ENCODE measurements at places on chromosomes 1 and 21. TPM values are rescaled to one million over a fixed set of nuclear protein-coding genes. Genes with fewer than 3 reads are reported as not detected.
A peak's percentile ranks its signal among the peaks of the same experiment; 100 is the strongest.

POLR3C gene
- polyA plus RNA-seq: 40.6 TPM

COL8A2 gene
- 0.89 TPM for polyA plus RNA-seq

THEM5 gene
- polyA plus RNA-seq: 1.0 TPM

TDRD5 gene
- 0.53 TPM for polyA plus RNA-seq

KIF1B gene
- polyA plus RNA-seq: 40.8 TPM

PER3 gene
- polyA plus RNA-seq: 10.0 TPM

NTNG1 gene
- 26.7 TPM for polyA plus RNA-seq

FOXD3 gene
- not detected for polyA plus RNA-seq

SMIM11 gene
- 18.0 TPM for polyA plus RNA-seq

FCGR2B gene
- 0.43 TPM for polyA plus RNA-seq

RORC gene
- polyA plus RNA-seq: 10.4 TPM

HPDL gene
- 1.5 TPM for polyA plus RNA-seq

MANEAL gene
- polyA plus RNA-seq: 5.5 TPM

OR2AK2 gene
- not detected for polyA plus RNA-seq

DNA sequence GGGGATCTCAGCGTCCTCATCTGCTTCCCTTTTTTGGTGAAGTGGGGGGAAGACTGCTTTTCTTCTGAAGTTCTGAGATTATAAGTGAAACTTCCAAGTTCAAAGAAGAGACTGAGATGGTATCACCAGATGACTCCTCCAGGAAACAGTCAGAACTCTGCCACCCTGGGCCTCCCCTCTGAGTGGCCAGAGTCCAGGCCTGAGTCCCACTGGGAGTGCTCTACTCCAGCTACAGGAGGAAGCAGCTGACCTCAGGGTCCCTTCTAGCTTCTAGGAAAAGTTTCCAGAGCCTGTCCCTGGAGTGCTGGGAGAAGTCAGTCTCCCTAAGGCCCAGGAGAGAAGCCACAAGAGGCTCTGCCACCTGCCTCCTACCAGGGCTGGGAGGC, 104.7 kb downstream of the CASZ1 start:
- DNase-seq: no peak
- H3K36me3 ChIP-seq: no peaks in the 10 kb centered on the region
- peak overlapping the region; percentile 79 for H3K4me3 ChIP-seq

GRCh38 chr21:31479222-31479621, 135.2 kb upstream of the TIAM1 start:
- DNase-seq: no peak
- no peaks in the 10 kb centered on the region for H3K4me1 ChIP-seq
- no peaks in the 10 kb centered on the region for H3K36me3 ChIP-seq
- H3K27ac ChIP-seq: no peak overlapping the region
- H3K4me3 ChIP-seq: no peak overlapping the region
- H3K27me3 ChIP-seq: no peaks in the 10 kb centered on the region

GRCh38 chr1:30085811-30086770, 637.3 kb downstream of the MATN1 start:
- no peak overlapping the region for H3K4me3 ChIP-seq
- H3K27me3 ChIP-seq: peaks cover 28% of the 10 kb centered on the region
- no peaks in the 10 kb centered on the region for H3K36me3 ChIP-seq
- peaks cover 15% of the 10 kb centered on the region for H3K4me1 ChIP-seq
- H3K27ac ChIP-seq: no peak overlapping the region

- H3K36me3 ChIP-seq: no peaks in the 10 kb centered on the region
- H3K27ac ChIP-seq: no peak overlapping the region
- no peak for DNase-seq
- no peak overlapping the region for H3K4me3 ChIP-seq
Measured at GRCh38 chr1:29455781-29456180, 219.5 kb downstream of the PTPRU start.

DNA sequence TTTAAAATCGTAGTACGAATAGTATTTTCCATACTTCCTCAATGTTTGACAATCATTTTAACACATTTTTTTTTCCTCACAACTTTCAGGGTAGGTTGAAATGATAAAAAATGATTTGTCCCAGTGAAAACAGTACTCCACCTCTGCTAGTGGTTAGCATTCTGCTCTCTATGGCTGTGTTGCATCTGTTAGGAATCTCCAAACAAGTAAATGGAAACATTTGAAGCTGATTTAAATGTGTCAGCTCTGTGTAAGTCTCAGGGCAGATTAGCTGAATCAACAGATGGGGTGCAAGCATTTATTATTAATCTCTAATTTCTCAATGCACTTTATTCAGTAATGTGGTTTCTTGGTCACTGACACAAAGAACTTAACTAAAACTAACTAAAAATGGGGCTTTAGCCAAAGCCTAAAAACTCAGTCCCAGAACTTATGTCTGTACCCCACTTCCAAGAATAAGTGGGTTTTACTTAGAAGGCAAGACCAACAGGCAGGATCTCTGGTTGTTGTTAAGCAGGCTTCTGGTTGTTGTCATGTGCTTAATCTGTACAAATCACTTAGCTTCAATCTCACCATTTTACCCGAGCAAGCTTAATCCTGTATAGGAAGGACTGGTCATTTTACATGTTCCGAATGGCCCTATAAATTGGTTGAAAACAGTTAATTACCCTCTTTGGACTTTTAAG, 67.8 kb downstream of the PRRX1 start:
- no peak for DNase-seq
- H3K27ac ChIP-seq: no peak overlapping the region
- H3K4me3 ChIP-seq: no peak overlapping the region
- H3K4me1 ChIP-seq: no peaks in the 10 kb centered on the region
- H3K36me3 ChIP-seq: no peaks in the 10 kb centered on the region

- no peak overlapping the region for H3K27ac ChIP-seq
- no peaks in the 10 kb centered on the region for H3K27me3 ChIP-seq
- H3K36me3 ChIP-seq: no peaks in the 10 kb centered on the region
- no peaks in the 10 kb centered on the region for H3K4me1 ChIP-seq
Measured at GRCh38 chr1:107169615-107170014, 28.8 kb downstream of the NTNG1 start.

DNA sequence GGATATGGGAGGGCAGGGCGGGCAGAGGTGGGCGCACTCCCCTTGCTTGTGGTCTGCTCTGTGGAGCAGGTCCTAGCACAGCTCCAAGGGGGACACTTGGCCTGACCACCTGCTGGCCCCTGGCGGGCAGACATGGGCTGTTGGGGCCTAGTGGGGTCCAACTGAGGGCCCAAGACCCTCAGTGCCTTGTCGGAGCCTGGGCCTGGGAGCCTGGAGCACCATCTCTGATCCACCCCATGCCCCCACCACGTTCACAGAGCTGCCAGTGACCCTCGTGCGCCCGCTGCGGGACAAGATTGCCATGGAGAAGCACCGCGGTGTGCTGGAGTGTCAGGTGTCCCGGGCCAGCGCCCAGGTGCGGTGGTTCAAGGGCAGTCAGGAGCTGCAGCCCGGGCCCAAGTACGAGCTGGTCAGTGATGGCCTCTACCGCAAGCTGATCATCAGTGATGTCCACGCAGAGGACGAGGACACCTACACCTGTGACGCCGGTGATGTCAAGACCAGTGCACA, 70.6 kb downstream of the OBSCN start:
- peaks cover 31% of the 10 kb centered on the region for H3K36me3 ChIP-seq
- H3K27ac ChIP-seq: no peak overlapping the region
- peaks cover 8% of the 10 kb centered on the region for H3K27me3 ChIP-seq
- H3K4me3 ChIP-seq: no peak overlapping the region
- H3K4me1 ChIP-seq: no peaks in the 10 kb centered on the region

GRCh38 chr1:188427642-188428041, 1598.9 kb downstream of the PLA2G4A start:
- H3K27me3 ChIP-seq: no peaks in the 10 kb centered on the region
- H3K4me3 ChIP-seq: no peak overlapping the region
- H3K27ac ChIP-seq: no peak overlapping the region
- no peak for DNase-seq

GRCh38 chr1:17215545-17215890, 10.6 kb downstream of the PADI1 start:
- peaks cover 73% of the 10 kb centered on the region for H3K27me3 ChIP-seq
- no peak overlapping the region for H3K27ac ChIP-seq
- peaks cover 8% of the 10 kb centered on the region for H3K4me1 ChIP-seq
- H3K36me3 ChIP-seq: no peaks in the 10 kb centered on the region
- H3K4me3 ChIP-seq: no peak overlapping the region

DNA sequence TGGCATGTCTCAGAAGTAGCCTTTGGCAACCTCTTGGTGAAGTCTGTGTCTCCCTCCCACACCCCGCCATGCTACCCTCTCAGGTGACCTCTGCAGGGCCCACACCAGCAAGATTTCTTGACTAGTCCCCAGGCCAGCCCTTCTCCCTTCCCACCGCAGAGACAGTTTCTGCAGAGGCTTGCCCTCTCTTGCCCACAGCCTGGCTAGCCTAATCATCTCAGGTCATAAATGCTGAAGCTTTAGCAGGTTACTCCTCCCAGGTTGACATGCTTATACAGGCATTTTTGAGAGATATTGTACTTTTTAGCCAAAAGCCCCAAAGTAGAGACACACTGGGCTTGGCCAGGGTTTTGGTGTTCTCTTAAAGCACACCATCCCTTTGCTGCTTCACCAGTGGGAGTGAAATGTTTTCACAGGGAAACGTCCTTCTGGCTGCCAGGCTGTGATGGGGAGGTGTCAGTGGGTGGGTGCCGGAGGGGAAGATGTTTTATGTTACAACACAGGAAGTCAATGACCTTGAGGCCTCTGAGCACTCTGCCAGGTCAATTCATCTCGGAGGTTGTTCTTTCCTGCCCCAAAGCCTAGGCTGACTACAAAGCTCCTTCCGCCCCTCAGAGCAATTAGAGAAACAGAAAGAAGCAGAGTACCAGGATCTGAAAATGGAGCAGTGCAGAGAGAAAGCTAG, 58.5 kb downstream of the STYXL2 start:
- no peak overlapping the region for H3K4me3 ChIP-seq
- DNase-seq: no peak
- no peak overlapping the region for H3K27ac ChIP-seq
- H3K27me3 ChIP-seq: no peaks in the 10 kb centered on the region
- no peaks in the 10 kb centered on the region for H3K36me3 ChIP-seq

DNA sequence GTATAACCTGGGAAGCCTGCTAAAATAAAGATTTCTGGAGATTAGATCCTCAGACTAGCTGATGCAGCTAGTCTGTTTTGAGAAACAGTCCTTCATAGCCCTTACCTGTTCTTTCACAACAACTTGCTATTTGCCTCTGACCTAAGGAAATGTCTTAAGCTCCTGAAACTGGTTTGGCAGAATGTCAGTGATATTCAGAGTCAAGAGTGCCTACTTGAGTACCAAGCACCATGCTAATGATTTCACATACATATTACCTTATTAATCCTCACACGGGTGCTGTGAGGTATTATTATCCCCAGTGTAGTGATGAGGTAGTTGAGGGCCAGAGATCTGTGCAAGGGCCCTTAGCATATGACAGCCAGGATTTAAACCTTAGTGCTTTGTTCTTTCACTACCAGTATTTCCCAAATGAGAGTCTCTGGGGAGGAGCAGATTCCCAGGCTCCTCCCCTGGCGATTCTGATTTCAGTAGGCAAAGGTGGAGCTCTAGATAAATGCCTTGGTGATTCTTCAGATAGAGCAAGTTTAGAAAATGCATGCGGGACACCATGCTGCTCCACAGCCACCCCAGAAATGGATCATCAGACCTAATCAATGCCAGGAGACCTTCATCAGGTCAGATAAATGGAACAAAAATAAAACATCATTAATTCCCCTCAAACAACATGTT, 47.4 kb upstream of the WNT2B start:
- DNase-seq: peak; percentile 80
- no peaks in the 10 kb centered on the region for H3K27me3 ChIP-seq
- no peaks in the 10 kb centered on the region for H3K36me3 ChIP-seq
- H3K4me3 ChIP-seq: no peak overlapping the region

DNA sequence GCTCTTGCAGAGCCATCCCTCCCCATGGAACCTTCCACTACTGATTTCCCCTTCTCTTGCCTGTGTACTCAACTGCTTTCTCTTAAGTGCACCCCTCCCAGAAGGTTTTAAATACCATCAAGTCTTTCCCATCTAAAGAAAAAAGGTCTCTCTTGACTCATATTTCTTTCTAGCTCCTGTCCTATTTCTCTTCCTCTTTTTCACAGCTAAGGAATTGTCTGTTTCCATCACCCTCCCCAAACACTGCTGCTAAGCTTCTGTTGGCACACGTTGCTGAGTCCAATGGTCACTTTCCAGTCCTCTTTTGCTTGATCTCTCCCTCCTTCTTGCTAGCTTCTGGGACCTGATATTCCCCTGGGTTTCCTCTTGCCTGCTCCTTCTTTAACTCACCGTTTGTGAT, 13.3 kb upstream of the GNL2 start:
- no peaks in the 10 kb centered on the region for H3K4me1 ChIP-seq
- no peak for DNase-seq
- H3K36me3 ChIP-seq: no peaks in the 10 kb centered on the region
- H3K27me3 ChIP-seq: no peaks in the 10 kb centered on the region
- H3K27ac ChIP-seq: no peak overlapping the region

- no peak for DNase-seq
- H3K4me3 ChIP-seq: no peak overlapping the region
Measured at GRCh38 chr1:52204696-52205095, 62.8 kb downstream of the ZFYVE9 start.

DNA sequence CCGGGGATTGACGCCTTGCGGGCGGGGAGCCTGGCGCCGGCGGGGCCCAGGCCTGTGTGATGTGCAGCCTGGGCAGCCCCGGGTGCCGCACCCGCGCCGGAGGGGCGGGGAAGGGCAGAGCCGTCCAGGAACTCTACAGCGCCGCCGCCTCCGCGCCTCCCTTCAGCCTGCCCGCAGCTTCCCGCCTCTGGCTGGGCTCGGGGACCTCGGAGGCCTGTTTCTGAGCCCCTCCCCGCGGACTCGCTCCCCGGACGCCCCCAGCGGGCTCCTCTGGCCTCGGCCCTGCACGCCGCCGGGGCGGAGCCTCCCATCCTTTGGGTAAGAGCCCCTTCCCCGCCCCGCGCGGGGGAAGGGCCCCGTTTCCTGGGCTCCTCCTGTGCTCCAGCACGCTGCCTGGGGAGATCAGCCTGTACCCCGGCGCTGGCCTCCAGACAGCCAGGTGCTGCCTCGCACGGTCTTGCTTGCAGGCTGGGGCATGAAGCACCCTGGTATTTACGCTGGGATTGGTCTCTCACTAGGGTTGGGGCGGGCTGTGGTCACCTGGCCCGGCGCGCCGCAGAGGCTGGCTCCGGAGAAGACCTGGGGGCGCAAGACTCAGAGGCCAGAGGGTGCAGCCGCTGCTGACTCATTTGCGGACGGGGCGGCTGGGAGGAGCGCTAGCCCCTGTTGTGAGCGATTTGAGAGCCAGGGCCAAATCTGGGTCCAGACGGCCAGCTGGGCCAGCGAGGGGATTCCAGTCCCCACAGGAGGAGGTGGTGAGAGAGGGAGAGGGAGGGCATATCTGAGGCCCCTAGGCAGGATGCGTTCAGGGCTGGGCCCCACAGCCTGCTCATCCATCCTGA, 5.7 kb upstream of the ACOT11 start:
- H3K36me3 ChIP-seq: no peaks in the 10 kb centered on the region
- H3K27me3 ChIP-seq: no peaks in the 10 kb centered on the region
- peak overlapping the region; percentile 44 for H3K4me3 ChIP-seq
- H3K27ac ChIP-seq: peak overlapping the region; percentile 60
- H3K4me1 ChIP-seq: peaks cover 28% of the 10 kb centered on the region

DNA sequence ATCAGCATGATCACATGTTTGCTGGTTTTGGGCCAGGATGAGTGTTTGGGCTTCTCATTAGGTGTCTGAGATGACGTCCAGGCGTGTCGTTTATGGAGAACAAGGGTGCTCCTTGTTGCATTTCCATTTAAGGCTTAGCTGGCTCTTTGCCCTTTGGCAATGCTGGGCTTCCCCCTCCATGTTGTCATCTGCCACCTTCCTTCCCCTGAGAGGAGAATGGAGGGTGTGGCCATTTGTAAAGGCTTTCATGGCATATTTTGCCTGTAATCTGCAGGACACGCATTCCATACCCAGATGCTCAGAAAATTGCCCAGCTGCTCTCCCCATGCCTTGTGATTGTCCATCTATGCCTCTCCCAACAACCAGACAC, 27.7 kb downstream of the PKP1 start:
- no peaks in the 10 kb centered on the region for H3K27me3 ChIP-seq
- H3K4me1 ChIP-seq: peaks cover 44% of the 10 kb centered on the region
- no peak overlapping the region for H3K4me3 ChIP-seq
- no peaks in the 10 kb centered on the region for H3K36me3 ChIP-seq

Measured in left lung (tissue), 14 donors.